ENCODE measurements at places on chromosomes 5 and 9. TPM values are rescaled to one million over a fixed set of nuclear protein-coding genes. Genes with fewer than 3 reads are reported as not detected.

The GFRA3 gene
- not detected for total RNA-seq

The BSPRY gene
- total RNA-seq = not detected

The SLC4A9 gene
- total RNA-seq = not detected

The IFNB1 gene
- not detected for total RNA-seq

The GRXCR2 gene
- total RNA-seq = not detected

The LOX gene
- total RNA-seq = 79.1 TPM

The PHAX gene
- 51.2 TPM for total RNA-seq

The BHMT gene
- not detected for total RNA-seq

The MAMDC2 gene
- total RNA-seq = 0.85 TPM

The MZB1 gene
- total RNA-seq = not detected

The HMMR gene
- total RNA-seq = 31.0 TPM

The GABBR2 gene
- total RNA-seq = 9.2 TPM

The TMOD1 gene
- 0.74 TPM for total RNA-seq

All from endothelial cell of umbilical vein (primary cell).